ENCODE measurements at places on chromosomes 6 and 20.

DNA sequence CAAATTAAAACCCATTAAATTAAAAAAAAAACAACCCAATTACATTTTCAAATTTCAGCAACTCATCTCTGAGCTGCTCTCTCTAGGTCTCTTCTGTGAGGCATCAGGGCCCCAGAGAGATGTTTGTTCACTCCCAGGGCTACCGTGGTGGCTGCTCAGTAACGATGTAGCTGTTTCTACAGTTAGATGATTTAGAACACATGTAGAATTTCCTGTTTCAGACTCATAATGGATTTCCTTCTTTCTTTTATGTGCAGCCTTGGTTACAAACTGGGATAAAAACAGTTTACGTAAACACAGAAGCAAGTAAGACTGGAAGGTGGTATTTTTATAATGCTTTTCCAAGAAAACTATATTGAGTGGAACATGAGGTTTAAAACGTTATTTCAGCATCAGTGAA lies 116.1 kb upstream of the CCN2 start:
- DNase-seq: no peak

GRCh38 chr6:8017276-8017701 lies 46.9 kb downstream of the BLOC1S5 start:
- no peak for DNase-seq

GRCh38 chr6:159594750-159595117 lies 98.3 kb downstream of the SOD2 start:
- no peak for DNase-seq

DNA sequence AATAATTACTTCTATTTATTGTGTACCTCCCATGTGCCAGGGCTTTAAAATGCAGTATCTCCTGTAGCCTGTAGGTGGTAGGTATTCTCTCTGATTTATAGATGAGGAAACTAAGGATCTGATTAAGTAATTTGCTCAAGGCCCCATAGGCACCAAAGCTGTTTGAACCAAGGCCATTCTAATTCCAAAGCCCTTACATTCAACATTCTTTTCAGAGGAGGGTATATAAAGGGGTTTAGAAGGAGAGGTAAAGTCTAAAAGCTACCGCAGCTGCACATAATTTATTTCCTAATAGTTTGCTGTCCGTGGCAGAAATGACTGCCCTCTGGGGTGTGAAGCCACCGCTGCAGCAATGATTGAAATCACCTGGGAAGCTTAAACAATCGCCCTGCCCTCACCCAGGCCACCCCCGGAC lies 95.0 kb upstream of the FAM8A1 start:
- DNase-seq: no peak

- DNase-seq: peak; percentile 34
Measured at GRCh38 chr6:33391922-33392594, 435 bp downstream of the KIFC1 start.

DNA sequence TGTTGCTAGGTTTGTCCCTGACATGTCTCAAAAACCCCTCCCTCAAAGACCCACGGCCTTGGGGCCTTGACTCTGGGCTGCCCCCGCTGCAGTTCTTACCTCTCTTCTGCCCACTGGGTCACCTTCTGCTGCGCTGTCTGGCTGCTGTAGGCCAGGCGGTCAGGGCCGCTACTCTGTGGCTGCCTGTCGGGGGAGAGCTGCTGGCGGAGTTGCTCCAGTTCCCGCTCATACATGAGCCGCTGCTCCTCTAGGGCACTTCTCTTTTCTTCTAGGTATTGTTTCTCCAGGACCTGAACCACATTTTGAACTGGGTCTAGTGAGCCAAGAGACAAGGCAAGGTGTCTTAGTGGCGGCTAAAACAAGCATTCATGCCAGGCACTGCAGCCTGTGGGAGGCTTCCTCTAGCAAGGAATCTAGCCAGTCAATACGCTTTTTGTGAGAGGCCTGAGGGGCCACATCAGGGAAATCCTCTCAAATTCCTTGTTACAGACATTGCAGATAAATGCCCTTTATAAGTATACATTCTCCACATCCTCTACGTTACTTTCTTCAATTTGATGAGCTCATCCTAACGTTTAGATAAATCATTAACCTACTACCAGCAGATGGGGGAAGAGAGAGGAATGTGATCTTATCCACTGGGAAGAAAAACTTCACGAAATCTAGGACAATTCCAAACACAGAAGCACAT lies 110.3 kb upstream of the NUP153 start:
- DNase-seq: no peak
